ENCODE measurements at places on chromosomes 6 and 20. TPM values are rescaled to one million over a fixed set of nuclear protein-coding genes. Genes with fewer than 3 reads are reported as not detected.

GRCh38 chr6:138528137-138528536 lies 28.8 kb upstream of the NHSL1 start:
- DNase-seq, result no peak

INSM1 gene
- 32.0 TPM for total RNA-seq

GRCh38 chr6:51626391-51626790 lies 461.0 kb downstream of the PKHD1 start:
- DNase-seq, result no peak

GRCh38 chr6:37204014-37204751 lies 34.2 kb downstream of the PIM1 start:
- no peak for DNase-seq

DNA sequence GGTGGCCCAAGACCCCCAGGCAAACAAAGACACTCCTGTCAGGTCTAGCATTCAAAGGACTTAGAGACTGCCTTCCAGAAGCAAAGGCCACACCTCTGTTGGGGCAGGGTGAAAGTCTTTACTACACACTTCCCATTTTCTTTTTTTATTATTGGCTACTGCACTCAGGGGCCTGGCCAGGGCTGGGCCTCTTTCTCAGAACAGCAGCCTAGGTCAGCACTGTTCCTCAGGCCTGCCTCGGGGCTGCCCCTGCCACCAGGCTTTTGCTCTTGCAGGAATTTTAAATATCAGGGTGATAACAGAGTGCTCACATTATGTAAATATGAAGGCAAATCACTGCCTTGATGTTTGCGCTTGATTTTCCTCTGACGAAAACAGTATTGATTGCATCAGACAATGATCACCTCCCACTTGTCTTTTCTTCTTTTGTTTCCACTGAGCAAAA lies 18.5 kb downstream of the GSTA4 start:
- DNase-seq, result no peak
